ENCODE measurements at places on chromosomes 1 and 21. TPM values are rescaled to one million over a fixed set of nuclear protein-coding genes. Genes with fewer than 3 reads are reported as not detected.
A peak's percentile ranks its signal among the peaks of the same experiment; 100 is the strongest.

DNA sequence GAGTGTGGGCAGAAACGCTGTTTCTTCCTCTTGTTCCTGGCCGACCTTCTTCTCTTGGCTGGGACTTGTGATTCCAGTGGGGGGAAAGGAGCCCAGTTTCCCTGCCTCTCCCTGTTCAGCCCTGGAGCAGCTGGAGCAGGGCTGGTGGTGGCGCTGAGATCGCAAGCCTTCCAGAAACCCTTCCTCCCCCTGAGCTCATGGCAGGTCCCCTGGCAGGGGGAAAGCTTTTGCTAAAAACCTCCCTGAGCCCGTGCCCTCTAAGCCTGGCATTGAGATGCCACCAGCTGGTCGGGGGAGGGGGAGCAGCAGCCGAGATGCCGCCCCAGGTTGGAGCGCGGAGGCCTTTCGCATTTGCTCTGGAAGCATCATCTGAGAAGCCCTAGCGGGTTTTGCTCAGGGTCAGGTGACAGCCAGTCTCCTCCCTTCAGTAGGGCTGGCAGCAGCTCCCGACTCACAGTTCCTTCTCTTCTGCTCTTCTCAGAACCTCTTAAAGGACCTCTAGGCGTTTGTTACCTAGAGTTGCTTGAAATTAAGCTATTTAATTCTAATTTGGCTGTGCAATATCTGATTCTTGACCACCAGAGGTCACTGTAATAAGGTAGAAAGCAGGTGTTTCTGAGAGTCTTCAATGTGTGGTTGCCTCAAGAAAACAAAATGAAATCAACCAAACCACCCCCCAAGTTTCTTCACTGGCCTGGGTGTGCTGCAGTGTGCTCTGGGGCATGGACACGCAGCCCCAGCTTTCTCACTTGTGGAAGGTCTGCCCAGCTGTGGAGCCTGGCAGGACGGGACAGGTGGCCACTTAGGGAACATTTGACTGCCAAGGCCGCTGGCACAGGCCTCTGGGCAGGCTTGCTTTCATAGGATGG is 257.3 kb downstream of the CAMTA1 start:
- no peak for DNase-seq

TTC39A gene
- 3.5 TPM for total RNA-seq

TRIM17 gene
- total RNA-seq: not detected

DNA sequence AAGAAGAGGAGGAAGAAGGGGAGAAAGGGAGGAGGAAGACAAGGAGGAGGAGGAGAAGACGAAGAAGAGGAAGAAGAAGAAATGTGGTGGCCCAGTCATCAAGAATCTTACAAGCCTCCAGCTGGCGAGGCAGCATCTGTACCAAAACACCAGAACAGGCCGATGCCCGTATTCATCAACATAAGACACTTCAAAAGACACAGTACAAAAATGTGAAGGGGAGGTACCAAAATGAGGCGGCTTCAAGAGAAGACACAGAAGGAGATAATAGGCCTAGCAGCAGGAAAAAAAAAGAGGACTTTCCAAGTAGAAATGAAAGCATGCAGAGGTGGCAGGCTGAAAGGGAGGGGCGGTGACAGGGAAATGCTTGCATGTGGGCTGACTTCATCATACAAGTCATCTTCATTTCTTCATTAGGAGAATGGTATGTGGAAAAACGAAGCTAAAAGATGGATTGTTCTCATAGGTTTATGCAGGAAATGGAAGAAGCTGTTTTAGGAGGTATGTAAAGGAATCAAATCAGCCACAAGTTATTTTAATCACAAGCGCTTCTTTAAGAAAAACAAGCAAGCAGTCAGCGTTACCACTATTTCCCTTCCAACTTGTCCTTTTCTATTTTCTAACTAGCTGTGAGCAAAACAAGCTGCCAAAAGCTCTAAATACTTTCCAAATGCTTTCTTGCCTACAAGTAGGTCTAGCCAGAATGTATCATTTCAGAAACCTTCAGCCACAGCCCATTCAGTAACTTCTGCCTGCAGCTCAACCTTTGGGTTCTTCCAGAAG is 192.3 kb downstream of the SLC45A1 start:
- peak; percentile 6 for DNase-seq

HSD3B2 gene
- not detected for total RNA-seq

FMO5 gene
- total RNA-seq: 1.2 TPM

IL19 gene
- not detected for total RNA-seq

GRCh38 chr1:168386492-168386891 is 105.8 kb downstream of the TBX19 start:
- DNase-seq: no peak

GRCh38 chr1:31497601-31498000 is 78.7 kb upstream of the TINAGL1 start:
- DNase-seq: no peak

- DNase-seq: no peak
Observed at GRCh38 chr1:55140137-55140536, 75.0 kb downstream of the USP24 start.

SLC45A1 gene
- total RNA-seq: 1.1 TPM

S100A3 gene
- 0.38 TPM for total RNA-seq

MPL gene
- 0.13 TPM for total RNA-seq

DNA sequence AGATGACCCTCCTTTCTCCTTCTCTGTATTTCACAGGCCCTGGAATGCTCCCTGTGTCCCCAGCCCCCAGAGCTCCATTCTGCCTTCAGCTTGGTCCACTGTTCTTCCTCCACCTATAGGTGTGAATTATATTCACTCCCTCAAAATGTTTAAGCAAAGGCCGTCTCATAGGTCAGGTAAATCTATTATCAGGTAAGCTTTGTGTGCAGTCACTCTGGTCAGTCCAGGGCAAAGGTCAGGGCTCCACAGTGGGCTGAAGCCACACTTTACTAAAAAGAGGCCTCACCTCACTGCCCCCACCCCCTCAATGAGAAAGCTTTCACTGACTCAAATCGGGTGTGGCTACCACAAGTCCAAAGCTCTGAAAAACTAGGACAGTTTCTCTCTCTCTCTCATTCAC is 65.9 kb downstream of the DNTTIP2 start:
- DNase-seq: no peak

DNA sequence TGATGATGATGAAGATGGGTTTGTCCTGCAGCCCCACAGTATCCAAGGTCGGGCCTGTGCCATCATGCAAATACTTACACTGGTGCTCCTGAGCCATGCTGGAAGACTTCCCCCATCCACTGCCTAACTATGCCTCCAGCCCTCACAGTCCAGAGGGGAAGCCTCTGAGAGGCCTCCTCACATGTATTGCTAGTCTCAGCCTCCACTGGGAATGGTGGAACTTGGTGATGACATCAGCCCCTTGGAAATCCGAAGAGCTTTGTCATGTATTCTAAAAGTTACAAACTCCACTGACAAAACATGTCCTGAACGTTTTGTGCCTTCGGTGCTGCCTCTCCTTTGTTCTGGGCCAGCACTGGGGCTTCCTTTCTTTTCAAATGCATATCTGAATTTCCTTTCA is 61.1 kb upstream of the DMRTB1 start:
- no peak for DNase-seq

DNA sequence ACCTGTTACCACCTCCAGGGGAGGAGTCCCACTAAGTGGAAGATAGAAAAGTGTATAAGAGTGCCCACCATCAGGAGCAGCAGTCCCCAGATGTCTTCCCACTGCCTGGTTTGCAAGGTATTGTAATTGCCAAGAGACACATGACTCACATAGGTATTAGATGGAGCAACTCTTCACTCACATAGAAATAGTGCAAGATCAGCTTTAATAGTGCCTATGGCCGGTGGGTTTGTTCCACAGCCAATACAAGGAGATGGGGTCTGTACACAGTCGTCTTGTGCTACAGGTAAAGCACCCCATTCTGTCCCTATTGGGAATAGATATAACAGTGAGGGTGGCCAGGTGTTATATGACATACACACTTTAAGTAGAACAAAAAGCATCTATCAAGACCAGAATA is 18.6 kb upstream of the GBP5 start:
- no peak for DNase-seq

- no peak for DNase-seq
Observed at GRCh38 chr1:39632323-39632681, 7.1 kb downstream of the HEYL start.

Data from dermis microvascular lymphatic vessel endothelial cell (primary cell).